ENCODE measurements at places on chromosomes 16 and 17.

DNA sequence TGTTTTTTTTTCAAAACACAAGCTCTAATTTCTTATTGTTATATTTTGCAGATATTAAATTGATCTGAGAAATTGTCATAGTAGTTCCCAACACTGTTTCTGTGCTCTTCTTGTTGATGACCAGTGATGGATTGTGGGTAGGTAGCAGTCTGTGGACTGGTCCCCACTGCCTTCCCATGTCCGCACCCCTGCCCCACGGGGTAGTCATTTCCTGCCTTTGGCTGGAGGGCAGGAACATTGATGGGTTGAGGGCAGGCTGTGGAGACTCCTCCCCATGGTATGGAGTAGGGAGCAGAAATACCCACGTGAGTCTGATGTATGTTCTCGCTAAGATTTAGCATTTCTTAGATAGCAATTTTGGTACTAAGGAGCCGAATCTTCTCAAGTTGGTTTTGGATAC, 762.0 kb downstream of the CDH8 start:
- no peak for DNase-seq

GRCh38 chr17:77829843-77830799, 128.4 kb upstream of the TNRC6C start:
- no peak for DNase-seq

- DNase-seq = peak; percentile 73
Measured at GRCh38 chr17:17913695-17914332, 58.4 kb downstream of the TOM1L2 start.

- no peak for DNase-seq
Measured at GRCh38 chr16:65116818-65117430, 4.9 kb downstream of the CDH11 start.
